ENCODE measurements at places on chromosomes 3 and 15.
A peak's percentile ranks its signal among the peaks of the same experiment; 100 is the strongest.

DNA sequence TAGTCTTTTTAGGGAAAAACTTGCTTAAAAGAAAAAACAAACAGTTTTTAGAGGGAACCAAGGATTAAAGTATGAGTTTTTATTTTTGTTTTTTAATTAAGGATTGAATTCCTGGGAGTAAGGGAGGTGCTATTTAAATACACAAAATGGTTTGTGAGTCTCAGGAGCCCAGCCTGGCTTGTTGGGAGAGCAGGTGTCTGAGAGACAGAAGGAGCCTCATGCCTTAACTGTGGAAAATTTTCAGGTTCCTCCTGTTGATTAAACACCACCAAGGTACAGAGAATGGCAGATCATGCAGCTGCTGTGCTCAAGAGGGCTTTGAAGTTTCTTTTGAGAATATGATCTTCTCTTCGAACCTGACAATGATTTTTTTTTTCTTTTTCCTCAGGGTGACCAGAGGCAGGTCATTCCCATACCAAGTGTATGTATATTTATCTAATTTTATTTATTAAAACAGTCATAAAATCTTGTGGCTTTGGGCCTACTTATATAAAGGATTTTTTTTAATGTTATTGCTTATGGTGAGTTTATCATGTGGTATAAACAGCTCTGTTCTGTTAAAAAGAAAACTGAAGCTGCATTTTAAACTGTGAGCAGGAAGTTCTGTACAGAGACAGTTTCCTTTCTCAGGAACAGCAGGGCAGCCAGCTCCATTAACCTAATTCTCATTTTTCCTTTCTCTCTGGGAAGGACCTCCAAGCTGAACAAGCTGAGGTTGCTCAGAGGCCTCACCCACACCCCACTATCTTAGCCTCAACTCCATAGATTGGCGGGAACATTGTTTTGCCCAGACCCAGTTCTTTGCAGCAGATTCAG is 33.7 kb upstream of the VILL start:
- no peak for DNase-seq

GRCh38 chr3:34260271-34261000 is 462.0 kb downstream of the PDCD6IP start:
- peak; percentile 60 for DNase-seq

DNA sequence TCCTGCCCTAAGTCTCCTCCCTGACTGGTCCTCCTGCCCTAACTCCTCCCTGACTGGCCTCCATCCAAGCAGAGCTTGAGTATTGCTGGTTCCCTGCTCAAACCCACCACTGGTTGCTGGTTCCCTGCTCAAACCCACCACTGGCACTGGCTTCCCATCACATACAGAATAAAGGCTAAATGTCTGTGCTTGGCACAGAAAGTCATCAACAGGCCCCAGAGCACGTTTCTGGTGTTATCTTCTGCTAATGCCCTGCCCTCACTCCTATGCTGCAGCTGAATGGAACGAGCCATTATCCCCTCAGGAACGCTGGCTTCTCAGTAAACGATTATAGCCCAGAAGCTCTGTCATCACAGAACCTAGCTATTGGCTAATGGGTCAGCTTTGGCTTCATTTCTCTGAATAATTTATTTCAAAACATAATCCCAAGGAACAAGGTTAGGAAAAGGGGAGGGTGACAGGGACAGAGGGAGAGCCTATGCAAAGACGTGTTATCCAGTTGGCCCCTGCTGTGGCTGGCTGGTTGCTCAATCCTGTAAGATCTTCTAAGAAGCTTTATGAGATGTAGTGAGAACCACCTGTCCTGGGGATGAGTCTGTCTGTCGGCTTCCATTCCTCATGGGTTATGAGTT is 6.3 kb upstream of the MUC20 start:
- no peak for DNase-seq

- DNase-seq = no peak
Measured at GRCh38 chr3:44571024-44571423, 13.7 kb upstream of the ZNF660 start.

DNA sequence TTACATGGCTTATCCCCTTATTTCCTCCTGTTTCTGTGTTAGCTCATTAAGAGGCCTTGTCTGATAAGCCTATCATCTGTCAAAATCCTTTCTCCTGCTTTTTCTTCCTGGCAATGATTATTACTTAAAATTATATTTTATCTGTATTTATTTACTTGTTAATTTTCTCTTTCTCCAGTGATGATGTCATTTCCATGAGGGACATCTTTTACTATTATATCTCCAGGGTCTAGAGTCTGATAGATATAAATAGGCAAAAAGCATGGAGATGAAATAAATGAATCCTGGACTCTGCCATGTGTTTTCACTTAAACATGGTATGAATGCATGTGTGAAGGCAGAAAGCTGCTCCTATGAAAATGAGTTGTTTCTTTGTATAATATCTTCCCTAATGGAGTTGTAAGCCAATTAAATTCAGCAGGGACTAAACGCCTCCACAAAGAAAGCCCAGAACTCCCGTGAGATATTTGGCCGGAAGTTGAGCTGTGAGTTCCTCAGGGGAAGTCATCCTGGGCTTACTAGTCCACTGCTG is 375.2 kb downstream of the TUSC7 start:
- DNase-seq = peak; percentile 48

GRCh38 chr3:125200731-125201139 is 11.8 kb downstream of the SLC12A8 start:
- DNase-seq = no peak

GRCh38 chr3:57910990-57911389 is 97.2 kb upstream of the FLNB start:
- no peak for DNase-seq
